ENCODE measurements at places on chromosomes 5 and 9. TPM values are rescaled to one million over a fixed set of nuclear protein-coding genes. Genes with fewer than 3 reads are reported as not detected.

AFAP1L1 gene
- 54.8 TPM for total RNA-seq

LIX1 gene
- not detected for total RNA-seq

TMEM174 gene
- total RNA-seq: not detected

GALT gene
- total RNA-seq: 48.9 TPM

DNA sequence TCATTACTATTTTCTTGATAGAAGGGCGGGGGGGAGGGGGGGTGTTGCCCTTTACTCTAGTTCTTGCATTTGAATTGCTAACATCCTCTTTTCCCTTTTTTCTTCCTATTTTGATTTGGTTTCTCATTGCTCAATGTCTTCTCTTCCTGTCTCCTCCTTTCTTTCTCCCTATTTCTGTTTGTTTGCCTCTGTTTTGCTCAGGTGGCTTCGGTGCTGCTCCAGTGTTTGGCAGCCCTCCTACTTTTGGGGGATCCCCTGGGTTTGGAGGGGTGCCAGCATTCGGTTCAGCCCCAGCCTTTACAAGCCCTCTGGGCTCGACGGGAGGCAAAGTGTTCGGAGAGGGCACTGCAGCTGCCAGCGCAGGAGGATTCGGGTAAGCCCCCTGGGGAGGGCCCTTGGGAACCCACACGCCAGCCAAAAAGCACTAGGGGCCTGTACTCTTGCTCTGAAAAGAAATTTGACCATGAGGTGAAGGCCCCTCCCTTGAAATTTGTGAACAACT, 48.3 kb downstream of the FAM78A start:
- DNase-seq: no peak

GRCh38 chr5:118548761-118549720, 439.3 kb downstream of the DTWD2 start:
- DNase-seq: no peak
